ENCODE measurements at places on chromosomes 16 and 17. TPM values are rescaled to one million over a fixed set of nuclear protein-coding genes. Genes with fewer than 3 reads are reported as not detected.

The RAP1GAP2 gene
- polyA plus RNA-seq, result 8.5 TPM

The AGRP gene
- polyA plus RNA-seq, result 0.29 TPM

DNA sequence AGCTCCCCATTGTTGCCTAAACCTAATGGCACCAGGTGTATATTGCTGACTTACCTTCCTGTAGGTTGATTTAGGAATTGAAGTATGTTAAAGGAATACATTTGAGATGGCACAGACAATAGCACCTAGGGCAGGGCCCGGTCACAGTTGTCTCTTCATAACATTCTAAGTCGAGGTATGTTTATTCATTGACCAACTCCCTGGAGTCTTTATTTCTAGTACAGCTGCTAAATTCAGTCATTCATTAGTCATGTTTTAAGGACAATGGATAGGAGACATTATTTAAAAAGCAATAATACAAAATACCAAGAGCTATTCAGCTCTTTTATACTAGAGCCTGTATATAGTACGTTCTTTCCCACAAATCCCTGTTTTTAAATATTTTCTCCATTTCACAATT lies 369.5 kb upstream of the HSBP1 start:
- DNase-seq, result no peak

The ZACN gene
- 17.2 TPM for polyA plus RNA-seq
